ENCODE measurements at places on chromosomes 16 and 17.

DNA sequence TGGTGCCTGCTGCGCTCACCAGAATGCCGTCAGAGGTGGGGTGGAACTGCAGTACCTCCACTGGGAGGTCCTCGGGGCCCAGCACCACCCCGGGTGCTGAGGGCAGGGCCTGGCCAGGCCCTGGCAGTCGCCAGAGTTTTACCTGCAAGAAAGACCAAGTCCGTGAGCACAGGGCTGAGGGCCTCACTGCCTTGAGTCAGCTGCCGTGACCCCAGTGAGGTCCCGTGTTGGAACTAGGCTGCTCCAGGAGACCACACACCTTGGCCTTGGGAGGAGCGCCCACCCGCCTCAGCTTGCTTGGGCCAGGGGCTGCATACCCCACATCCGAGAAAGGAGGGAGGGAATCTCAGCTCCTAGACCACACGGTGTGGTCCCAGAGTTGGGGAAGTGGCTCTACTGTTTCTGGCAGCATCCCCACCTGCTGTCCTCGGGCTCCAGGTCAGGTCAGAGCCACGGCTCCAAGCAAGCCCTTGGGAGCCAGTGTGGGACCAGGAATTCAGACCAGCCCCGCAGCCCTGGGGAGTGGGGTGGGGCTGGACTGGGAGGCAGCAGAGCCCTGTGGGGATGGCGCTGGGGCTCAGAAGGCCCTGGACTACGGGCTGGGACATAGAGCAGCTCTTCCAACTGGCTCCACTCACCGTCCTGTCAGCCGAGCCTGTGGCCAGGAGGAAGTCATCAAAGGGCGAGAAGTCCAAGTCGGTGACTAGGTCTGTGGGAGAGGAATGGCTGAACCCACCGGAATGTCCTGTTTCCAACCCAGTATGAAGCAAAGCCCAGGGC lies 8.7 kb downstream of the CORO7 start:
- no peak for DNase-seq

DNA sequence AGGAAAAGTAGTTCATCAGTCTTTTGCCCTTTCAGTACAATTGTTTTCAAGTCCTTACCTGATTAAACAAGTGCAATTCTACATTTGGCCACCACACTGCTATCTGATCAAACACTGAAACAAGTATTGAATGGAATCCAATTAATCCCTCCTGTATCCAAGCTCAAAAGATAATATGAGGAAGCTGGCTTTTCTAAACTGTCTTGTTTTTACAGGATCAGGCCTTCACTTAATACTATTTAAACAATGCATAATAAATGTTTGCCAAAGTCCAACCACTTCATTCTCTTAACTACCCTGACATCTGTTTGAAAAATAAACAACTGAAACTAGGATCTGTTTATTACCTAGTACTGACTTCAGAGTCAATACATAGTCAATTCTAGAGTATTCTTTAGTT lies 131.6 kb downstream of the MRTFB start:
- DNase-seq = no peak

GRCh38 chr16:49697631-49698452 lies 158.1 kb downstream of the ZNF423 start:
- no peak for DNase-seq

GRCh38 chr17:4409659-4410058 lies 24.1 kb upstream of the SPNS3 start:
- DNase-seq = no peak

- no peak for DNase-seq
Observed at GRCh38 chr16:30786115-30786935, 680 bp downstream of the ZNF629 start.

DNA sequence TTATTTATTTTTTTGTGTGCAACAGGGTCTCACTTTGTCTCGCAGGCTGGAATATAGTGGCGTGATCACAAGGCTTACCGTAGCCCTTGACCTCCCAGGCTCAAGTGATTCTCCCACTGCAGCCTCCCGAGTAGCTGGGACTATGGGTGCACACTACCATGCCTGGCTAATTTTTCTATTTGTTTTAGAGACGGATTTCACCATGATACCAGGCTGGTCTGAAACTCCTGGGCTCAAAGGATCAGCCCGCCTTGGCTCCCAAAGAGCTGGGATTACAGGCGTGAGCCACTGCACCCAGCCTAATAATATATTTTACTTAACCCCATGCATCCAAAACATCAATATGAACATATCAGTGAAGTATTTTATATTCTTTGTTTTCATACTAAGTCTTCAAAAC lies 2.0 kb downstream of the CCDC200 start:
- DNase-seq = no peak

DNA sequence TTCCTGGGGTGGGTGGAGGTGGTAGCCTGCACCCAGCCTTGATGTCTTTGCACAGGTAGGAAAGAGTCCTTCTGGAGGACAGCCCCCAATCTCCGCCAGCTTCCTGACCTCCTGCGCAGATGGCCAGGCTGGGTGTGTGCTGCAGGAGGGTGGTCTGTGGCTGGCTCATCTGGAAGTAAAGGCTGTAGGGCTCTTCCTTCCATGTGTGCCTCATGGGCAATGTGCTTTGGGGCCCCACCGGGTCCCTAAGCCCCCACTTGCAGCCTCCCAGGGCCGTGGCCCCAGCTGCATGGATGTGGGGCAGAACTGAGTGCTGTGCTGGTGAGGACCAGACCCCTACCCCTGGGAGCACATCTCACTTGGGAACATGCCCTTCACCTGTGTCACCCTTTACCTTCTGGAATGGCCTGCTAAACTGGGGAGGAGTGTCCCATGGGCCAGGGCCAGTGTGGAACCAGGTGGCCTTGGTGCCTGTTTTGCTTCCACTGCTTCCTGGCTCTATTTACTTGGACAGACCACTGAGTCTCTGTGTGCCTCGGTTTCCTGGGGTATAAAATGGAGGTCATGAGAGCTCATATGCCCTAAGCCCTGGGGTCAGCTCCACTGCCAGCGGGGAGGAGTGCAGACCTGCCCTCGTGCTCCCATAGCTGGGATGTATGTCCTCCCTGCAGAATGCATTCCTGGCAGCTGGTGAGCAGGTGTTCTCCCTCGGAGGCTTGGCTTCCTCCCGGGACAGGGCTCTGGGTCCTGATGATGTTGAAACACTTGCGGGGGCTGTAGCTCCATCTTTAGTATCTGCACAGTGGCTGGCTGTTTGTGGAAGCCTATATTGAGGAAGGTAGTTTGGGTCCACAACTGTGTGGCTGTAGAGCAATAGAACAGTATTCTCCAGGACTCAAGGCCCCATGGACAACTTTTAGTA lies 18.0 kb downstream of the MPRIP start:
- DNase-seq = no peak

- DNase-seq = no peak
Observed at GRCh38 chr17:72463287-72464102, 342.7 kb downstream of the SOX9 start.

DNA sequence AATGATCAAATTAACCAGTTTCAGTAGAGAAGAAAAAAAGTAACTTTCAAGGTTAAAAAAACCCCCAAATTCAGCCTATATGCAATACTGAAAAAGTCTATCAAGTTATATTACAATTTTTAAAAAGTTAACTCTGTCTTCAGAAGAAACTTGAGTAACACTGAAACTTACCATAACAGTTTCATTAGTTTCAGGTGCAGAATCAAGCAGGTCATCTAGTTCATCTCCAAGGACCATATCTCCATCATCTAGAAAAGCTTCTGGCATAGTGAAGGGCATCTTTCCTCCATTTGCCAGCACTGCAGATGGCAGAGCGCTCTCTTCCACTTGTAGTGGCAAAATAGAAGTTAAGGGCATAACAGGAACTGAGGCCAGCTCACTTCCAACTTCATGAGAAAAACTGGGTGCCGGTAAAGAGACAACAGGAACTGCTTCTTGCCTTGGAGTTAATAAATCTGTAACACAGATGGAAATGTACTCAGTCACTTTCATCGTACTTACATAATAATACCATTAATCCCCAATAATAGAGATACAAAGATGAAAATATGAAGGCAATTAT lies 22.9 kb downstream of the ZC3H7A start:
- no peak for DNase-seq

DNA sequence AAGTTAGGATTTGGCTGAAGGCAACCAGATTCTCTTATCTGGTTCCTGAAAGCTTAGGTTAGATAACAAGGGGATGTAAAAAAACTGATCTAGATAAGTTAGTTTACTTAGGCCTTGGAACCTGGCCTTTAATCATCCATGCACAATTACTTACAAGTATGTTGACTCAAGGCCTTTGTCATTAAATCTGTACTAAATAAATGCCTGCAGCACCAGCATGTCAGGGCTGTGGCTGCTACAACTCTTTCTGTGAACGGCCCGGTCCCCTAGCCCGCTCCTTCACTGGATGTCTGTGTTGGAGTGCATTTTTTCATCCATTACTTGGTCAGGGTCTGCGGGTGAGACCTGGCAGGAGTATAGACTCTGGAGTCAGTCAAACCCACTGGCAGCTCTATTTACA lies 48.4 kb upstream of the ALDH3A1 start:
- no peak for DNase-seq

DNA sequence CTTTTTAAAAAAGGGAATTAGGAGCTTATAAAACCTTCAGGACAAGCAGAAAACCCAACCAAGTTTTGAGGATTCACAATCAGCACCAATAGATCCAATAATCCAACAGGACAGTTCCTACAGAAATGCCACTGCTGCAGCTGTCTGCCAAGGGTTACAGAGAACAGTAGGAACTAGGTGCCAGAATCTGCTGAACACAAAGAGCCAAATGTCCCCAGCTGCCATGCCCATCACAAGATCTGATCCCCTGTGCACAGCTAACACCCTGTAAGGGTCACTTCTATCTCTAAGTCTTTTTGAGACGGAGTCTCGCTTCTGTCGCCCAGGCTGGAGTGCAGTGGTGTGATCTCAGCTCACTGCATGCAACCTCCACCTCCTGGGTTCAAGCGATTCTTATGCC lies 262.3 kb downstream of the STX8 start:
- no peak for DNase-seq

DNA sequence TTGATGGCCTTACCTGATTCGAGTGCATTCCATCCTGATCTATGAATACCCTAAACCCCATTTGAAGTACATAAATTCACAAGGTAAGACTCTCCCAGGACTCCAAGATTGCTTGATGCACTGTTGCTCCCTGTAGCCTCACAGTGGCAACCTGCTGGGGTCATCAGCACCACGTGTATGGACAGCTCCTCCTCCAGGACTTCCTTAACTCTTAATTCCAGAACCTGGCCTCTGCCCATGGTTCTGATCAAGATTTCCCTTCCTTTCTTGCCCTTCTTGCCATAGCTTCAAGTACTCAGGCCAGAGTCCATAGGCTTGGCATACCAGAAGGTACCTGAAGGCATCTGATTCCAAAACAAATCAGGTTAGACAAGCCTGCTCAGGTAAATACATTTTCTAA lies 34.0 kb upstream of the NLK start:
- no peak for DNase-seq

- DNase-seq = no peak
Observed at GRCh38 chr16:88382491-88383400, at the start of gene ZNF469. Gene ZNF469 (plus strand): TSS chr16:88382959. CDS start chr16:88427471, 44,512 bp downstream.

GRCh38 chr17:45077643-45078042 lies 16.5 kb downstream of the NMT1 start:
- no peak for DNase-seq

Measured in activated CD8-positive, alpha-beta memory T cell treated with anti-CD3 and anti-CD28 coated beads for 4 hours (primary cell).